ENCODE measurements at places on chromosomes 5 and 9.

GRCh38 chr5:151570512-151571269 is 20.4 kb downstream of the FAT2 start:
- no peak for DNase-seq

DNA sequence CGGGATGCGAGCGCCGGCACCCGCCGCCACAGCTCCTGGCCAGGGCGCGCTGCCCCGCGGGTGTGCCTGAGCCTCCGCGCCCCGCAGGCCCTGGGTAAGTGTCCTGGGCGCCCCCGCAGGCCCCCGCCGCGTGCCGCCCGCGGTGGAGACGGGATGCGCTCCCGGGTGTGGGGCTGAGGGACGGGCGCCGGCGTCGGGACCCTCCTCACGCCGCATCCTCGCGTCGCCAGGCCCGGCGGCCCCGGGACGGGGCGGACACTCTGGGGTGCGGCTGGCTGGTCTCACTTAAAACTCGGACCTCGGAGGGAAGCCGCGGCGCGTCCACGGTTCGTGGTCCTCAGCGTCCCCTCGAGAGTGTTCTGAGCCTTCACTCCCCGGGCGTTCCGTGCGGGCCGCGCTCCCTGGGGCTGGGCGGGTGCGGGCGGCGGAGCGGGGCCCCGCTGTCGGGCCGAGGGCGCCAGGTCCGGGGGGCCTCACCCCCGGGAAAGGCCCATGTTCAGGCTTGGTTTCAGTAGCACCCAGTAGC is 275 bp downstream of the AHRR start:
- no peak for DNase-seq

DNA sequence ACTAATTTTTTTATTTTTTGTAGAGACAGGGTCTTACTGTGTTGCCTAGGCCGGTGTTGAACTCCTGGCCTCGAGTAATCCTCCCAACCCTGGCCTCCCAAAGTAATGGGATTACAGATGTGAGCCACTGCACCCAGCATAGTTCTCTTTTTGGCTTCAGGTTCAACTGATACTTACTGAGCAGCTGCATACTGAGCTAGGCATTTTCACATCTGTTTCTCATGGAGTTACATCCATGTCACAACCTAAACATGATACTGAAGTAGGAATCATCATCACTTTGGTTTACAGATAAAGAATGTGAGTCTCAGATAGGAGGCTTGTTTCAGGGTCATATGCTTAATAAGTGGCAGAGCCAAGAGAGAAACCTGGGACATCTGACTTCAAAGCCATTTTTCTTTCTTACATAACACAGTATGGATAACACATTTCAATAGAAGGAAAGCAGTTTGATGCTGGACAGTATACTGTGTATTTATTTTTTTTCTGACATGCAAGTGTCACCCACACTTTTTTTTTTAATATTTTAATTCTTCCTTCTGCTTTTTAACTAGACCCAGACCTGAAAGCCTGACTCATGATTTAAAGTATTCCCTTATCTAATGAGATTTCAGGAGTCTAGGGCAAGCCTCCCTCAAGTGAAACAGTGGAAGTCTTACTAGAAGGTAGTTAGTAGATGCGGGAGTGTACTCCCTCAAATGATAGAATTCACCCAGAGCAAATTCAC is 90.8 kb downstream of the HACD4 start:
- no peak for DNase-seq

GRCh38 chr5:133363807-133364587 is 248.3 kb downstream of the FSTL4 start:
- no peak for DNase-seq

GRCh38 chr9:95516221-95516733 is 494 bp downstream of the PTCH1 start:
- DNase-seq: no peak

- DNase-seq: no peak
Observed at GRCh38 chr5:32479096-32479495, 34.6 kb upstream of the ZFR start.

DNA sequence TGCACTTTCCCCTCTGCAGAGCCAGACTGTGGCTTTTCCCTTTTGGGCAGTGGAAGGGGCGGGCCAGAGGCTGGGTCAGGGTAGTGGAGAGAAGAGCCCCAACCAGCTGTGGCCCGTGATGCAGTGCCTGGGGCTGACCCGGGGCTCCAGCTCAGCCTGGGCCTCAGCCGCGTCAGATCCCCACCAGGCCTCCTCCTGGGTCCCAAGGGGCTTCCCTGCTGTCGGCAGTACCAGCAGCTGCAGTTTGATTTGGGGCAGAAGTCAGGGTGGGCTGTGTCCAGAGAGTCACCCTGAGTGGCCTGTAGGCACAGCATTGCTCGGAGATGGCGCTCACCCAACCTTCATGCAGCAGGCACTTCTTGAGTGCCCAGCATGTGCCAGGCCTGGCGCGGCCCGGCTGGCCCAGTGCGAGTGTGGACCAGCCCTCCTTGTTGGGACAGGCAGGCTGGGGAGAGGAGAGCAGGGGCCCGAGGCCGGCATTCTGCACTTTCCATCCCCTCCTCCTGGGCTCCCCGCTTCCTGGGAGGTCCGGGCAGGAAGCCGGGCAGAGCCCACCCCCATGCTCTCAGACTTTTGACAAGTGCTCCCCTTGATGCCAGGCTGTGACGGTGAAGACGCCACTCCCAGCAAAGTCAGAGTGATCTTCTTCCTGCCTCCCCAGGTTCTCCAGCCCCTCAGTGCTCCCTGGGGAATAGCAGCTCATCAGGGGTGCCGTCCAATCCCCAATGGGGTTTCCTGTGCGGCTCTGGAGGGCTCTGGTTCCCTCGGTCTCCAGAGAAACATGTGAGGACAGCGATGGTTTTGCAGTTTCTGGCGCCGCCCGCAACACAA is 88.3 kb upstream of the COL5A1 start:
- DNase-seq: no peak

GRCh38 chr9:122217640-122218039 is 11.1 kb downstream of the LHX6 start:
- DNase-seq: no peak

DNA sequence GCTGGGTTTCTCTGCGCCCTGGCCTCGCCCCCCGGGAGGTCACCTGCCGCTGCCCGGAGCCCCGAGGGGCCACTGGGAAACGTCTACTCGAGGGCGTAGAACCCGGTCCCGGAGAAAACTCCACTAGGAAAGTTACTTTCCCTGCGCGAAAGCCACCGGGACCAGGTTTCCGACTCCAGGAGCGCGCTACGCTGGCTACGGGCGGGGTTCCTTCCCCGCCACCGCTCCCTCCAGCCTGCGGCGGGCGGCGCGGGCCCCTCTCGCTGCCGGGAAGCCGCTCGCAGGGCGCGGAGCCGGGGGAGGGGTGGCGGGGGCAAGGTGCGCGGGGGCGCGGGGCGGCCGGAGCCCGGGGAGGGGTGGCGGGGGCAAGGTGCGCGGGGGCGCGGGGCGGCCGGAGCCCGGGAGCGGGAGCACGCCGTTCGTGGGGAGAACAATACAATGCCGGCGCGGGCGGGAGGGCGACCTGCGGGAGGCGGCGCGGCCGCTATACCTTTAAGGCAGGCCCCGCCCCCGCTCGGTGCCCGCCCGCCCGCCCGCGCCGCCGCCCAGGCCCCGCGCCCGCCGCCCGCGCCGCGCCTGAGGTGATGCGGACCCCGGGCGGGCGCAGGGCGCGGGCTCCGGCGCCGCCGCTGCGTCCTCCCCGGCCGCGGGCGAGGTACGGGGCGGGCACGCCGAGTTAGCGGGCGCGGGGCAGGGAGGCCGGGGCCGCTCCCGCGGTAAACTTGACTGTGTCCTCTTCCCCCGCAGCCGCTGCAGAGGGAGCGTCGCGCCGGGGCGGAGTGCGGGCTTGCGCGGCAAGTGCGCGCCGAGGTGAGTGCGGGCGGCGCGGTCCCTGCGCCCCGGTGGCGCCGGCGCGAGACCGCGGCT is 278.1 kb downstream of the AOPEP start:
- DNase-seq: no peak

DNA sequence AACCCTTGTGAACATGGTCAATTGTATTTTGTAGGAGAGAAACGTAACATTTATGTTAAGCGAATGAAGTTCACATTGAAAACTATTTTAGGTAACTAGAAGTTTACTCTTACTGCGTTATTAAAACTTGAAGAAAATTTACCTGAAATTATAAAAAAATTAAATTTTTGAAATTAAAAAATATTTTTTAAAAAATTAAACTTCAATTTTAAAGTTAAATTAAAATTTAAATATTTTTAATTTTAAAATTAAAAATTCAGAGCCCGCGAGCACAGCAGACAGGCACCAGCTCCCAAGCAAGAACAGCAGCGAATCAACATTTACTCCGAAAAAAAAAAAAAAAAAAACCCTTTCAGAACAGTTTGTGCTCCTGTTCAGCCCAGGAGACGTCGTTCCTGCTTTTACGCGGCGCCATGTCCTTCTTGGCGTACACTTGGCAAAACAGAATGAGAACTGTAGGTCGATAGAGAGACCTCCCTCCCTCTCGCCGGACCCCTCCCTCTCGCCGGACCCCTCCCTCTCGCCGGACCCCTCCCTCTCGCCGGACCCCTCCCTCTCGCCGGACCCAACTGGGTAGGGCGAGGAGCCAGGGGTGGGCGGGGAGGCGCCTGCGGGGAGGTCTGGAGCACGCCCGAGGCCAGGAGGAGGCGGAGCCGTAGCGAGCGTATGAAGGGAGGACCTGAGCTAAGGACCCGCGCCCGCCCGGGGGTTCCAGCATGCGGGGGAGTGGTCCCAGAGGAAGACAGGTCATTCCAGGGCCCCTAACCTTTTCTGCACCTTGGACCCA is 235.8 kb downstream of the ROR2 start:
- DNase-seq: no peak

Data from stimulated activated CD4-positive, alpha-beta T cell treated with anti-CD3 and anti-CD28 coated beads, Interleukin-15, amount 100 ng/mL, for 1 hour (primary cell).